ENCODE measurements at places on chromosomes 1 and 21.
A peak's percentile ranks its signal among the peaks of the same experiment; 100 is the strongest.

- DNase-seq: no peak
Measured at GRCh38 chr1:109725510-109725909, 13.5 kb downstream of the GSTM5 start.

DNA sequence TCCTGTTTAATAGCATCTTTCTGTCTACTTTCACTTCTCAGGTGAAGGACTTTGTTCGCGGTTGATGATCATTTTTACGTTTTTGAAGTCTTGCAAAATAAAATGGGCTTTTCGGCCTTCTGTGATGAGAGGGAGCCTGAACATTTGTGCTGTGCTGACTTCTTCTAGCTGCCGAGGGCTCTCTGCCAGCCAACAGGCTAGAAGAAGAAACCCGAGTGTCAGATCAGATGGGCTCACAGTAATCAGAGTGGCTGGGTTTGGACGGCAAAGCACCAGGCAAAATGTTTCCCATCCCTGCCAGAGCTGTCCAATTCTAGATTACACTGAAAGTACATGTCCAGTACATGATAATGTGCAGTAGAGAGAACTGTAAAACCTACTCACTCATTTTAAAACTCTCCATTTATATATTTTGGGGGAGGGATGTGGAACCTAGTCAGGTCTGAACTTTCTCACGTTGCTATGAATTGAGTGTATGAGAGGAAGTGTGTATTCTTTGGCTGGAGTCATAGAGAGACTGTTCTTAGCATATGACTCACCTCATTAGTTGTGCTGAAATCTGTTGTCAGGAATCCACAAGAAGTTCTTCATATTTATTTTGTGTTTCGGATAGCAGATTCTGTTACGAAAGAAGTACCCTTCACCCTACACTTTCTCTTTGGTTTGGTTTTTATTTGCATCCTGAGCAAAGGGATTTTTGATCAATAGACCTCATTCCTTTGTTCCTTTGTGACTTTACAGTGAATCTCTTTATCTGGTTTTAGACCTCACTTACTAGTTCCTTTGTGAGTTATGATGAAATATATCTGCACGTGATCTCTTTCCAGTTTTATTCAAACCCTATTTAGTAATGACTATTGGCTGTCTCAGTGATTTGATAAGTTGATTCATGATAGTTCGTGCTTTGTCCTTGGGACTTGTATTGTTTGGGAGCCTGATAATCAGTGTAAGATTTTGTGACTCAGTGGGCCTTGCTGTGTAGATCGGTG is 4.8 kb downstream of the ATP1A1 start:
- DNase-seq: peak; percentile 93

GRCh38 chr1:37028981-37029617 is 5.2 kb downstream of the GRIK3 start:
- no peak for DNase-seq

- no peak for DNase-seq
Measured at GRCh38 chr1:59357645-59358320, 60.9 kb downstream of the FGGY start.

DNA sequence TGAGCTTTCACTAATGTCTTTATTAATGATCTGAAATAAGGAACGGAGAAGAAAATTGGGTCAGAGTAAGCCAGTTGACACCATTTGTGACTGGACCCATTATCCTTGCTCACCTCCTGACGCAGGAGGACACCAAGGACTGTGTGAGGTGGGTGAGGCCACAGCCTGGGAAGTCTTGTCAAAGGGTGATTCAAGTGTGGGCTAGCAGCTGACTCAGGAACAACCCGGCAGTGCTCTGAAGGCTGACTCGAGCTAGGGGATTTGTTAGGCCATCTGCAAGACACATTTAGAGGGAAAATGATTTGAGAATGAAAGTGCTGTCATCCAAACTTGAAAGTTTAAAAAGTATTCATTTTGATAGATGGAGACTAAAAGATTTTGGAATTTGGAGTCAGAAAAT is 21.2 kb downstream of the PRRX1 start:
- DNase-seq: no peak

GRCh38 chr1:152190589-152190988 is 31.6 kb upstream of the RPTN start:
- DNase-seq: peak; percentile 42

DNA sequence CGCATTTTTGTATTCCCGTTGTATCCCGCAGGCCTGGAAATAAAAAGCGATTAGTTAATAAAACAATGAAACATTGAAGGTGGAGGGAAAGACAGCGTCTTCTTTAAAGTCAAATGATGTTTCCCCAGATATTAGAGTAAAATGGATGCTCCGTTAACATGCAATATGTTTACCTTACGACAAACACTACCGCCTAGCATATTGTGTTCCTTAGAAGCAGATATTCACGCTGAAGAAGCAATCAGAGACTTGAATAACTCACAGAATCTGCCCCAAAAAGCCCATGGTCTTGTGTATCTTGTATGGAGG is 583 bp upstream of the B4GALT3 start:
- DNase-seq: no peak

DNA sequence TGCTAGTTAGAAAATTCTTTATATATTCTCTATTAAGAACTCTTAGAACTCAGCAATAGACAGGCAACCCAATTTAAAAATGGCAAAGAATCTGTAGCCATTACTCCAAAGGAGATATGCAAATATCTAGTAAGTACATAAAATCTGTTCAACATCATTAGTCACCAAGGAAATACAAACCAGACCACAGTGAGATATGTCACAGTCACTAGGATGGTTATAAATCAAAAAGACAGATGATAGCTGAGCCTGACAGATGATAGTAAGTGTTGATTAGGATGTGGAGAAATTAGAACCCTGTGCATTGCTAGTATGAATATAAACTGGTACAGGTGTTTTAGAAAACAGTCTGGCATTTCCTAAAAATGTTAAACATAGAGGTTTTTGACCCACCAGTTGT is 26.6 kb downstream of the SRSF11 start:
- DNase-seq: no peak

DNA sequence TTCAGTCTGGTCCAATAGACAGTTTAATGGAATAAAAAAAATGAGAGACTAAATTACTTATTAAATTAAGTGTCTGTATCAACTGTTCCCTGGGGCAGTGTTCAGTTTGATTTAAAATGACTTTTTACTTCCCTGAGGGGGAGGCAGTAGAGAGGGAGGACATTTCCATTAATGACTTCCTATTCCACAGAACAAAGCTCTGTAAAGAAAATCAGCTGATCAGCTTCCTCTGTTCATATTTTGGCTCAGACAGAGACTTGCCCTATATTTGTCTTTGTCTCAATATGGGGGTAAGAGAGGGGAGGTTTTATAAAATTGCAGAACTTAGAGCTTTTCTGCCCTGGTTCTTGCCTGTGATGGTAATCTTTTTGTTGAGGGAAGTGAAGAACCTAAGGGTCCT is 8.4 kb downstream of the CFAP126 start:
- DNase-seq: peak; percentile 66

- DNase-seq: no peak
Measured at GRCh38 chr1:181986907-181987305, 74.6 kb downstream of the ZNF648 start.

GRCh38 chr1:182389619-182390047 is 2.0 kb downstream of the GLUL start:
- peak; percentile 57 for DNase-seq

GRCh38 chr1:187634940-187635339 is 806.2 kb downstream of the PLA2G4A start:
- no peak for DNase-seq

DNA sequence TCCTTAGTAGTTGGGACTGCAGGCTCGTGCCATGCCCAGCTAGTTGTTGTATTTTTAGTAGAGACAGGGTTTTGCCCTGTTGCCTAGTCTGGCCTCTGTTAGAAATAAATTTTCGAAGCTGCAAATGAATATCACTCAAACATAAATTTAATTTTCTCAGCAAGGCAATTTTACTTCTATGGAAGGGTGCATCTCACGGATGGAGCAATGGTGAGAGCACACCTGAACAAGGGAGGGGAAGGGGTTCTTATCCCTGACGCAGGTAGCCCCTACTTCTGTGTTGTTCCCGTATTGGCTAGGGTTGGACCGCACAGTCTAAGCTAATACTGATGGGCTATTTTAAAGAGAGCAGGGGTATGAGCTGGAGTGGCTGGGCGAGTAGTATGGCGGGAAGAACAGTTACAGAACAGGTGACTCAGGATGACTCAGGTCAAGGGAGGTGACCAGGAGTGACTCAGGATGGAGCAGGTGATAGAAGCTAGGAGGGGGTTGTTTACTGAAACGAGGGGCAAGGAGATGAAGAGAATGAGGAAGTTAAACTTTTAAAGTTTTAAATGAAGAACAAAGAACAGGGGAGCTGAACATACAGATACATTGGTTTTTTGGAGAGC is 7.5 kb downstream of the MDM4 start:
- DNase-seq: no peak

DNA sequence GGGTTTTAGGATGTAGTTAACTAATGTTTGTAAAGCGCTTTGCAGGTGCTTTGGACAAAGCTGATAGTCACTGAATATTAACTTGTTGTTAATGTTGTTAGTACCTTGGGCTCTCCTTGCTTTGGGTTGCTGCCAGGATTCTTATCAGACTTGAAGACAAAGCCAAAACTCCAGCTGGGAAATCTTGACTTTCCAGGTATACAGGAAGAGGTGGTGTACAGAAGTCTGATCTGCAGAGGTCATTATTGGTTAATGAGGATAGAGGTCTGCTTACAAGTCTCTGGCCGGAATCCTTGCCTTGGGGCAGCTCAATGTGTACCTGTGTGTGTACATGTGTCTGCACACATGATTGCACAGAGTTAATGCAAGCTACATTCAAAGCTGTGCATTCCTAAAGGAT is 96.0 kb upstream of the POU3F1 start:
- DNase-seq: no peak

DNA sequence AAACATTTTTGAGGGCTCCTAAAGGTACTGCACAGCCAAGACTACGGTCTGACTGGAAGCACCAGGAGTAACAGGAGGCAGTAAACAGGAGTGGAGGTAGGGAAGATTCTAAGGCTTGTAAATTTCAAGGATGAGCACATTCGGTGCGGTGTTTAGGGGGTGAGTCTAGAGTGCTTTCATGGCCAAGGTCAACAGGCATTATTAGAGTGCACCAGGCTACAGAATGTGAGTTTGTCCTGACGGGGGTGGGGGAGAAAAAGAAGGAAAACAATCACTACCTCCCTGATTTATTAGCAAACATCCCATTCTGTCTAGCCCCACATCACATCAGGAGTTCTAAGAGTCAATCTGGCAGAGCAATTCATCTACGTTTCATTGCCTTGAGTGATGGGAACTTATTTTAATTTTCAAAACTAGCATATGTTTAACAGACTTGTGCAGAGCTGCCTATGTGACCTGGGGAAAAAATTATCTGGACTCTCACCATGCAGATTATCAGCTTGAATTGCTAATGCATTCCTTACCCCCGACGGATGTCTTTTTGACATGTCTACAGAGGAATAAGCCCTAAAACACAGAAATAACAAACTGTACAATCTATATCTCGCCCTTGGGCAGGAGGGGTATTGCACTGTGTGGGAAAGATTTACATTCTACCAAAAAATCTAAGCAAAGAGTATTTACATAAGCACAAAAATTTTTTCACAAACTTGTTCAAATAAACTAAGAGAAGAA is 45.0 kb downstream of the APP start:
- no peak for DNase-seq

DNA sequence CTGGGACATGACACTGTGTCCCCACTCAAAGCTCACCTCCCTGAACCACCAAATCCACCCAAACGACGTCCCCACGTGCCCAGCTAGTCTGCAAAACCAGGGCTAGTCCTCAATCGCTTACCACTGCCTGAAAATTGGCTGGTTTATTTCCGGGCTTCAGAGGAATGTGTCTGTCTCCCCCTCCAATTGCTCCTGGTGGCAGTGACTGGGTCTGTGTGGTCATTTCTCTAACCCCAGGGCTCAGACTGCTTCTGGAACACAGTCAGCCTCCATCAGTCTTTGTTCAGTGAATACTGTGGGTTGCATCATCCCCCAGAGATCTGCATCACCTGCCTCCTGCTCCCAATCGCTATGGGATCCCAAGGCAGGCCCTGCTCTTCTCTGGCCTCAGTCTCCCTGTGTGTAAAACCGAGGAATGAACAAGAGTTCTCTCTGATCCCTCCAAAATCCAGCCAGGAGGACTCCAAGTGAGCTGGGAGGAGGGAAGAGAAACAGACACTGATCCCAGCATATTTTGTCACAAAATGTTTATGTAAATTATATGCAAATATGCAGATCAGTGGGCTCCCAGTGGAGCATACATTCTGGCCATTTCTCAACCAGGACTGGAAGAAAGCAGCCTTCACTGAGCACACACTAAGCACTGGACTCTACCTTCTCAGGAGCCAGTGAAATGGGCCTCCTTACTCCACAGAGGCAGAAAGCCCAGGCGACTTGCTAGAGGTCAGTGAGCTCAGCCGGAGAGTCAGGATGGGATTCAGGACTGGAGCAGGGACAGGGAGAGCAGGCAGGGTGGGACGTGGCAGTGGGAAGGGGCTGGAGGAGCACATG is 20.9 kb downstream of the SDC3 start:
- no peak for DNase-seq

DNA sequence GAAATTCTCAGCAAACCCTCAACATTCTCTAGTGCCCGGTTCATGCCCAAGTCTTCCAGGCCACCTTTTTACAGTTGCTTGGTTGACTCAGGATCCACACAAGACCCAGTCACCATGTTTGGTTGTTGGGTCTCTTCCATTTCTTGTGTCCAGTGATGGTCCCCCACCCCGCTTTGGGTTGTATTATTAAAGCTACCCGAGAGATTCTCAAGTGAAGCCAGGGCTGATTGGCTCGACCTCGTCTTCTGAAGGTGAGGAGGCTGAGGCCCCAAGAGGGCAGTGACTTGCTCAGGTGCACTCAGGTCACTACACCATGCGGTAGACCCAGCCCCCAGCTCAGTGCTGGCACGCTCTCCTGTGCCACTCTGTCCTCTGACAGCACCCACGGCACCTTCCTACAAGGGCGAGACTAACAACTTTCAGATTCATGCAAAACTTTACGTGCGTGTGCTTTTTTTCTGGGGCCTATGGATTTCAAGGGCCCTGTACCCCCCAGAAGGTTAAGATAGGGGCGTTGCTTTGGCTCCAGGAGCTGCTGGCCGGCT is 50.3 kb downstream of the CAPN9 start:
- no peak for DNase-seq

GRCh38 chr1:43704838-43705237 is 2.5 kb upstream of the ST3GAL3 start:
- DNase-seq: no peak

GRCh38 chr1:202568410-202568809 is 141.8 kb downstream of the SYT2 start:
- no peak for DNase-seq

GRCh38 chr1:67948151-67949080 is 102.0 kb downstream of the DIRAS3 start:
- no peak for DNase-seq

- DNase-seq: peak; percentile 11
Measured at GRCh38 chr1:51867479-51868232, 10.9 kb downstream of the NRDC start.

- DNase-seq: no peak
Measured at GRCh38 chr1:239322369-239322768, 64.0 kb upstream of the CHRM3 start.

GRCh38 chr1:58927041-58927721 is 143.3 kb upstream of the JUN start:
- DNase-seq: peak; percentile 88

GRCh38 chr1:183869664-183870063 is 64.7 kb downstream of the RGL1 start:
- peak; percentile 54 for DNase-seq

All from suppressor macrophage treated with lipopolysaccharide for 4 hours (primary cell).